Muscle of arm (tissue), 14 donors: ENCODE measurements at places on chromosomes 6 and 20.

GRCh38 chr20:20060234-20060998, 8.1 kb downstream of the CFAP61 start:
- DNase-seq, result no peak

DNA sequence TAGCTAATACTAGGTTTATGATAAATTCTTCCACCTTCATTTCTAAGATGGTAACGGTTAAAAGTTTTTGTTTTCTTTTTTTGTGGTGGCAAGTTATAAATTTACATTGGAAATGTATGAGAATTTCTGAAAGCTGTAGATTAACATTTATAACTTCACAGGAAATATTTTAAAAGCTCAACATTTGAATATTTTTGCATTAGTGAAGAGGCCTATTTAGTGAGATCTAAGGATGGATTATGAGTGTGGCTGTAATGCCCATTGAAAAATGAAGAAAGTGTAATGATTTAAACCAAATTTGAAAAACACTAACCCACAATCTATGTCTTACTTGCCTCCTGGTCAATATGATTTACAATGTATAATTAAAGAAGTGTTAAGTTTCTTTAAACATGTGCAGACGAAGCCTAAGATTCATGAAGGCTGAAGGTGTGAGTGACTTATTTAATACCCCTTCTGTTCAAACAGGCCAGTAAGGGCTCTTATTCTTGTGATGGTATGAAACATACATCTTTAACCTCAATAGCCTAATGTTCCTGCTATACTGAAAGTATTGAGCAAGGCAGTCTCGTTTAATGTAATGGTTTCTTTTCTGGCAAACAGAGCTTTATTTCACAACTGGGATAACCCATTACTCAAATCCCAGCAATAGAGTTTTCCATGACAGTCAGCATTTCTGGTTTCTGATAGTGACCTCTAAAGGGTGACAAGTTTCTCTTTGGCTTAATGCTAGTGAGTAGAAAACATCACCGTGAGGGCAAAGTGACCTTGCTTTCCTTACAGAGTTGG, 13.2 kb downstream of the HDGFL1 start:
- no peak for DNase-seq

DNA sequence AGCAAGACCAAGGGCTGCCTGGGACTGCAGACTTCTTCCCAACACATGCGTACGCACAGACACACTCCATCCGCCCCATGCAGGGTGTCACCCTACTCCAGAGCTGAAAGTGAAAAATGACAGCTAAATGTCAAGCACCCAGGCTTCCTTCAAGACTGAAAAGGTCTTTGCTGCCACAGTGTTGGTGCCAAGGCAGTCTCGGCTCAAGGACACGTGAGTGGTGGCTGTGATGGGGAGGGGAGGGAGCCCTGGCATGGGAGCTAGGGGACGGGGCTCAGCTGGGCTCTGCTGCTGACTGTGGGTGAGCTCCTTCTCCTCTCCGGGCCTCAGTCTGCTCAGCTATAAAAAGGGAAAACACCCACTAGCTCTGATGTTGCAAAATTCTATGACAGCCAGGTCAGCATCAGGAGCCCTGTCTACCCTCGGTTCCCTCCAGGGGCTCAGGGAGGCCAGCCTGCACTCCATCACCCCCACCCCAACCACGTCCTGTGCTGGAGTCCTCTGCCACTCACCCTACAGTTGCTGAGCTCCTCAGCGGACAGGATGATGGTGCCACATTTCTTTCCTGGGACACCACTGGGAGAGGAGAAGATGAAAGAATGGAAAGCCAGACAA, 47.6 kb downstream of the CPNE5 start:
- DNase-seq, result no peak

DNA sequence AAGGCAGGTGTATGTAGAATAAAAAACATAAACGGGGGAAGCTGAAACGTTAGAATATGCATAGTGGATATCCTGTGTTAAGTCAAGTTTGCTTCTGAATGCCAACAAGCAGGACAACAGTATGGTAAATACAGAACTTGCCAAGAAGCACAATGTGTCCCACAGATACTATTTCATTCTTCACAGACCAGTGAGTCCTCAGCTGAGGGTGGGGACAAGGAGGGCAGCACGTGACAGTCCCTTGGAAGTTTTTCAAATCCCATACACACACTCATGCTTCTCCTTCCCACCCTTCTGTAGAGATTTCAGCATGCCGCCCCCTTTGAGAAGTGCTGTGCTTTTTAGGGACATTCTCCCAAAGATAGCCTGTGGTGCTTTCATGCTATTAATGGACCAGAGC, 268.5 kb upstream of the ECI2 start:
- no peak for DNase-seq

GRCh38 chr6:134532694-134533624, 215.0 kb upstream of the SGK1 start:
- no peak for DNase-seq
